ENCODE measurements at places on chromosomes 5 and 9. TPM values are rescaled to one million over a fixed set of nuclear protein-coding genes. Genes with fewer than 3 reads are reported as not detected.

Gene IPPK
- polyA plus RNA-seq, result 6.5 TPM

Gene PKD2L2
- polyA plus RNA-seq, result not detected

Gene DENND1A
- 5.2 TPM for polyA plus RNA-seq

GRCh38 chr9:37407468-37407867 lies 15.0 kb upstream of the GRHPR start:
- H3K27me3 ChIP-seq, result no peaks in the 10 kb centered on the region
- H3K36me3 ChIP-seq, result no peaks in the 10 kb centered on the region

DNA sequence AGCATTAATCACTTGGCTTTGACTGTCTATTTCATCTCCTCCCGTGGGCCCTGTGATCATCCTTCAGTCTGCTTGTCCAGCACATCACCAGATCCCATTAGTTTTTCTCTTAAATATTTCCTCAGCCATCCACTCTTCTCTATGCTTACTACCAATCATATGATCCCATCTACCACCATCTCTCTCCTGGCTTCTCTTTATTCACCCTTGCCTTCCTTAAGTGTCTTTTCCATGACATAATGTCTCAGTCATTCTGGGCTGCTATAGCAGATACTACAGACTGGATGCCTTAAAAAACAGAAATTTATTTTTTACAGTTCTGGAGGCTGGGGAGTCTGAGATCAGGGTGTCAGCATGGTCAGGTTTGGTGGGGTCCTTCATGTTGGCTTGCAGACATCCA lies 208.4 kb upstream of the PPP1R2B start:
- H3K27me3 ChIP-seq, result no peaks in the 10 kb centered on the region
- H3K27ac ChIP-seq, result no peak overlapping the region
- DNase-seq, result no peak
- H3K4me3 ChIP-seq, result no peak overlapping the region
